ENCODE measurements at places on chromosomes 11 and 22.

DNA sequence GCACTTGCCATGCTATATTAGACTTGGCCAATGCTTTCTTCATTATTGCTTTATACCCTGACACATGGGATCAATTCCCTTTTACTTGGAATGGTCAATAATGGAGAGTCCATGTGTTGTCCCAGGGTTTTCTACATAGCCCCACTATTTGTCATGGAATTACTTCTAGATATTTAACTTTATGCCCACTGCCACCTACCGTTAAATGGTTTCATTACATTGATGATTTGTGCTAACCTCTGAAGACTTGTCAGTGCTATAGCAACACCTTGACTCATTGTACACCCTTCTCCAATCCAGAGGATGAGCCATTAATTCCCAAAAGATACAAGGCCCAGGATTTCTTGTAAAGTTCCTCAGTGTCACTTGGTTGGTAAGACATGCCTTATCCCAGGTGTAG, 31.4 kb upstream of the SLC22A25 start:
- no peak for DNase-seq

DNA sequence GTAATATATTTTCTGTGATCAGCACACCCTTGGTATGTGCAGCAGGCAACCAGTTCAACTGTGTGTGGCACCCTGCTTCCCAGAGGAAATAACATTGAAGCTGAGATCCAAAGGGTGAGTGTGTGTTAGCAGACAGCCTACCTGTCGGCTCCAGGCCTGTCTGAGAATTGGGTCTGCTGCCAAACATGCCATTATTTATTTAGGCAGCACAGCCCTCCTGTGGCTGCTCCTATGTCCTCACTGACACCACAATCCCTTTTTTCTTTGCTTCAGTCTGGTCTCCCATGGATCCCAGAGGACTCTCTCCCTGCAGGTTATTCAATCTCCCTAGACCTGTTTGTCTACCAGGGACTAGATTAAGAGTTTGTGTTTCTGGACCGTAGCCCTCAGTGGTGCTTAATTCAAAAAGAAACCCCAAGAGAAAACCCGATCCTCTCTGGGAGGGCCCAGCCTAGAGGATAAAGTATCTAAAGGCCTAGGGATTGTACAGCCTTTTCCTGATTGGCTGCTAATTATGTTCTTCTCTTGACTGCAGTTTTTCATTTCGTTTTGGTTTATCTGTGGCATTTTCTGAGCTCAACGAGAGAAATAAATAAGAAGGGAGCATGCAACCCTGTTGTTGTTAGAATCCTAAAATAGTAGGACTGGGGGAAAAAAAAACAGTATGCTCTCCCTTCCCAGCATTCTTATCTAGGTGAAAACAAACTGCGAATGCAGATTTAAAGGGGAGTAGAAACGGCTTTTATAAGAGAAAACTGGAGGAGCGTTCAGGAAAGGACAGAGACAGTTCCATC, 24.1 kb downstream of the KCNE3 start:
- no peak for DNase-seq

DNA sequence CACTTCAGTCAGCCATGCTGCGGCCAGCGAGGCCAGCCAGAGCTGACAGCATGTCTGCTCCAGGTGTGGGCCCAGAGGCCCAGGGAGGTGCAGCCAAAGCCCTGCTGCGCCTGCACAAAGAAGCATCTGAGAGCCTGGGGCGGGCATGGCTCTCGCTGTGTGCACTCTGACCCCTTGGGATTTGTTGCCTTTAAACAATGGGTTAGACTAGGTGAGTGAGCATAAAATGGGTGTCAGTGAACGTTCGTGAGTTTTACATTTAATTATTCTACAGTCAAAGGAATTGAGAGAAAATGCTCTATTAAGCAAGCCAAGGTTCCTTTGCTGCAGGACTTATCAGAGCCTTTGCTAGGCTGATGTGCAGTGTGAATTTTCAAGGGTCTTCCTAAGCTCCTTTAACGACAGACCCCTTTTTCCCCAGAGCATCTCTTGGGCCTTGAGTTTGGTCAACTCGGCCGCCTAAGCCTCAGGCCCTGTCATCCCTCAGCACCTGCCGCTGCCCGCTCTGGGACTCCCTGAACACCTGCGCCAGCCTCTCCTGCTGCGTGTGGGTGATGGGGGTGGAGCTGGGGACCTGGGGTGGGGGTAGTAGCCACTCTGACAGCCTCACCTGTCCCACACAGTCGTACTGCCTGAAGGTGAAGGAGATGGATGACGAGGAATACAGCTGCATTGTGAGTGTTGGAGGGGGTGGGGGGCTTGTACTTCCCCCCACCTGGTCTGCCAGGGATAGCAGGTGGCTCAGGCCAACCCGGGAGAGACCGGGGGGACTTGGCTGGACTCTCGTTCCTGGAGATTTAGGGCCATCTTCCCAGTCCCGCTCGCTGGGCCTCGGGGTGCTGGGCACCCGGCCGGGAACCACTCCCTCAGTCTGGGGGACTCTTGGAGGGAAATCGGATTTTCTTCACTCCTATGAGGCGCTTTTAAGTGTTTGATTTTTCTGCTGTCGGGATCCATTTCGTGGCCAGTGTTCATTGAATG, 10.5 kb downstream of the SLC16A8 start:
- DNase-seq = no peak

- DNase-seq = peak; percentile 86
Measured at GRCh38 chr22:36901411-36902142, 11.9 kb upstream of the CSF2RB start.

GRCh38 chr22:37282385-37282677, at the start of gene CYTH4:
CYTH4 (plus strand) TSS chr22:37282508; CDS start chr22:37282570, 62 bp downstream.
- no peak for DNase-seq

- DNase-seq = no peak
Measured at GRCh38 chr22:45871721-45872120, 105.2 kb downstream of the WNT7B start.

DNA sequence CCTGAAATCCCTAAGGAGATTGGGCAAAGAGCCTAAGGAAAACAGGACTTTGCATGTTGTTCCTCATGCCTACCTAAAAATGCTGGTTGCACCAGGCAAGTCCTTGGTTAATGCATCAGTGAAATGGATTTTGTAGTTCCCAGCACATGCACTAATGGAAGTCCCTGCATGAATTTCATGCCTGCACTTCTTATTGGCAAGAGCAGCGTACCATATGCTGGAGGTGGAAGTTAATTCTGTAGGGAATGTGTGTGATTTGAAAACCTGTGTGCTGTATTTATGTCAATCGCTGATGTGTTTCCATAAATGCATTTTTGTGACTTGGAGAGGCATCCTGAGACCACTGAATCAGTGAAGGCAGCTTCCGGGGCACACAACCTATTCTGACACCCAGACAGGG, 140.3 kb upstream of the MTNR1B start:
- DNase-seq = no peak

DNA sequence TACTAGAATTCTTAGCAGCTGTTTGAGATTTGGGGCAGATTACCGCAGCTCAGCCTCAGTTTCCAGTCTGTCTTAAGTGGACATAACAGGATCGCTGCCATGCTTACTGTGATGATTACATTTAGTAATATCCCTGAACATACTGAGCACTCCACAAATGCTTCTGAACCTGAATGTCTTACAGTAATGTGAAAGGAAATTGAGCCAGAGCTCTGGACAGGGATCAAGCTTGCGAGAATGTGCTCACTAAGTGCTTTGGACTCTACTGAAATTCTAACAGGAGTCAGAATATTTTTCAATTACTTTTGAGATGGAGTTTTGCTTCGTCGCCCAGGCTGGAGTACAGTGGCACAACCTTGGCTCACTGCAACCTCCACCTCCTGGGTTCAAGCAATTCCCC, 118.6 kb upstream of the RASSF10 start:
- no peak for DNase-seq

GRCh38 chr22:43205748-43206508, 19.0 kb upstream of the TTLL12 start:
- DNase-seq = no peak
